Activated CD8-positive, alpha-beta memory T cell treated with anti-CD3 and anti-CD28 coated beads for 1 hour (primary cell): ENCODE measurements at places on chromosomes 4 and X.

- DNase-seq: no peak
These were observed 109.3 kb downstream of the MGST2 start for GRCh38 chr4:139774759-139775487.

DNA sequence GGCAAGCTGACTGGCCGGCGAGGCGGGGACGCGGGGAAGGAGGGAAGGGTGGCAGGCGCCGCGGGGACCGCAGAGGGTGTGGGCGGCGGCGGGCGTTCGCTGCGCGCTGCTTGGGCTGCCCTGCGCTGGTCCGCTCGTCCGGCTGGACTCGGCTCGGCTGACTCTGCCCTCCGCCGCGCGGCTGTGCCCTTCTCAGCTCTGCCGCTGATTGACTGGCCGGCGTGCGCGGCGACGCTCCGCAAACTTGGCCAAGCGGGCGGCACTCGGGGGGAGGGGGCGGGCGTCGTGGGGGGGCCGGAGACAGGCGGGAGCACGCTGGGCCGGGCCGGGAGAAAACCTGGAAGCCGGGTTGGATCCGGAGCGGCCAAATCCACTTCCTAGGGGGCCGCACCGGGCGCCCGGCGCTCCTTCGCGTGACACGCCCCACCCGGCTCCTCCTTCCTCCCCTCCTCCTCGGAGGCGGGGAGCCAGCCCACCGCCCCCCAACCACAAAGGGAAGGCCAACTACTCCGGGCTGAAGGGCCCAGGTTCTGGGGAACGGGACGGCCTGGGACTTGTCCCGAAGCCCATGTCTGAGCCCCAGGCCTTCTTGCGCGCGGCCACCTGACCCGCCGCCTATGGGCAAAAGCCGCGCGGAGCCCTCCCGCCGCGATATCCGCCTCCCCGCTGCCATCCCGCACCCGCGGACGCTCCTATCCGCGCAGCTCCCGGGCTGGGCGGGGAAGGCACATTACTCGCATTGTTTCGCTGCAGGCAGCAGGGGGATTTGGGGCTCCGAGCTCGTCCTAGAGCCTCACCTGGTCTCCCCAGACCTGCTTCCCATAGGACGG is at the start of gene GPC4:
Gene GPC4 (minus strand): TSS at position 214 of the 830 bp plus-strand sequence. CDS start 524 bp downstream, outside the sequence.
- no peak for DNase-seq

GRCh38 chr4:101993002-101993841 is 202.7 kb downstream of the BANK1 start:
- no peak for DNase-seq

DNA sequence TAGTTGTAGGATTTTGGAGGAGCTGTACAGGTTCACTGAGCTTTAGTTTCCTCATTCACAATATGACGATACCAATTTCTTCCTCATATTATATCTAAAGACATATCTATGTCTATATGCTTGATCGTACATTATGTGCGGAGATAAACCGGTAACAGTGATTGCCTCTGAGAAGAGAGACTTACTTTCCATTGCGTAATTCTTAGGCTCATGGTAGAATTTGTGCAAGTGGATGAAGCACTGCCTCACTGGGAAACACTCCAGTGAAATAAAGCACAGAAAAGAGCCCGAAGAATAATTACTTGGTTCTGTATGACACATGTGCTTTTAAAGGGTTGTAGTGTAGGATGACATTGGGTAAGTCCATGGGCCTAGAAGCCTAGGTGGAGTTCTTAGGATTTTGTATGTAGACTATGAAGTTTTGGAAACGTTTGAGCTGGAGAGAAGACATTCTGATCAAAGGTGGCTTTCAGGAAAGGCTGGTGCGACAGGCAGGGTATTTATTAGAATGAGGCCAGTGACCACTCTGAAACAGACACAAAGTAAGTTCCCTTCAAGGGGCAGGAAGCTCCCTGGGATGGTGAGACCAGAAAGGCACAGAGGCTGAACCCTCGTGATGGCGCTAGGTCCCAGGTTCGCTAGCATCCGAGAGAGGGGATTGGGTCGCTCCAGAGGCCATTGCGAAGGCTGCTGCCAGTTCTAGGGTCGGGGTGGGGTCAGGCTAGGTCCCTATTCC is 649 bp upstream of the VBP1 start:
- no peak for DNase-seq
